ENCODE measurements at places on chromosomes 1 and 21.

- DNase-seq, result no peak
Observed at GRCh38 chr1:5647234-5647633, 345.0 kb downstream of the NPHP4 start.

GRCh38 chr21:42041711-42042110, 29.4 kb upstream of the UMODL1 start:
- peak; percentile 41 for DNase-seq

- peak; percentile 77 for DNase-seq
Observed at GRCh38 chr1:245804696-245805095, 649.9 kb downstream of the KIF26B start.

- DNase-seq, result no peak
Observed at GRCh38 chr1:116226017-116226416, 114.8 kb downstream of the MAB21L3 start.

- DNase-seq, result no peak
Observed at GRCh38 chr1:41399145-41399795, 38.0 kb downstream of the FOXO6 start.

GRCh38 chr1:63984930-63985290, 211.1 kb downstream of the ROR1 start:
- DNase-seq, result no peak

GRCh38 chr1:90964444-90965035, 57.3 kb downstream of the ZNF644 start:
- DNase-seq, result peak; percentile 36

GRCh38 chr1:237759377-237759776, 131.3 kb downstream of the ZP4 start:
- DNase-seq, result peak; percentile 36

- peak; percentile 52 for DNase-seq
Observed at GRCh38 chr21:33238146-33238545, 8.4 kb downstream of the IFNAR2 start.

All from M059J (cell line).